ENCODE measurements at places on chromosomes 13 and 19.

DNA sequence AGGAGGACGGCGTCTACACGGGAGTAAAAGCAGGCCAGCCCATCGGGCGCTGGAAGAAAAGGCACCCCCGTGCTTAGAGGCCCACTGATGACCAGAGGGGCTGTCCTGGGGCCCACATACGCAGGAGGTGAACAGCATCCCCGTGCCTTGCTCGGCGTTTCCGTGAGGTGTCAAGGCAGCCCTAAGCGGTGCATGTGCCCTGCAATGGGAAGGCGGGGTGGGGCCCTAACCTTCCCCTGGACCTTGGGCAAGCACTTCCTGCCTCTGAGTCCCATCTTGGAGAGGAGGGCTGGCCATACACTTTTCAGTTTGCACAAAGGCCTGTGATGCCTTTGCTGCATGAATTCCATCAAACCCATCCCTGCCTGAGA lies 47.8 kb upstream of the ATP11A start:
- no peak for DNase-seq

GRCh38 chr13:33017323-33017929 lies 1.2 kb downstream of the KL start:
- DNase-seq, result peak; percentile 92

DNA sequence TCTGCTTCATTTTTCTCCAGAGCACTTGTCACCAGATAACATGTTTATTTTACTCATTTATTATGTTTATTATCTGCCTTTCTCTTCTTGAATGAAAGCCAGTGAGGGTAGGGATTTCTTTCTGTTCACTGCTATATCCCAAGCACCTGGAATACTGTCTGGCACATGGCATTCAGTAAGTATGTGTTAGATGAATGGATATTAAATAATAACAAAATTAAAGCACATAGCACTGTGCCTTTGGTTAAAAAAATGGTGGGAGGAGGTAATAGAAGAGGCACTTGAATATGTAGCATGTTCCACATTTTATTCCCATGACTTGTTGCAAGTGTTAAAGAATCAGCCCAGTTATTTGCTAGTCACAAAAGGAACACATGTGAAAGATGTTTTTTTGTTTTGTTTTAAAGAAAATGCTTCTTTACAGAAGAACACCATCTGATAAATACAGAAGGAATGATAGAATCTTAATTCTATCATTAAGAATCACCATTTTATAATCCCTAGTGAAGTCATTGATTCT lies 151.0 kb downstream of the DLEU7 start:
- DNase-seq, result no peak

GRCh38 chr13:67075239-67075638 lies 154.9 kb downstream of the PCDH9 start:
- DNase-seq, result no peak

DNA sequence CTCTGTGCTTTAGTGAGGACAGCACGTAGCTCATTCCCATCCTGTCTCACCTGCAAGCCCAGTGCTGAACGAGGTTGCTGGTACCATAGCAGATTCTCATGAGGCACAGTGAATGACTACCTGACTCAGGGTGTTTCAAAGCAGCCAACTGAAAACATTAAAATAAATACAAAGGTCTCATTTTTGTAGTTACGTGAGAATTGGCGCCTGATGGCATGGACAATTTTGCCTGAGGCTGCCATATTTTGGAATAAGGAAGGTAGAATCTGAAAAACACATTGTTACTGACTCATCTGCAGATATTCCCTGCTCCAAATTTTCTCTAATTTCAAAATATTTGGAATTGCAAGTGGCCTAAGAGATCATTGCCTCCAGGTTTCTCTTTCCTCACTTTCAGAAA lies 429.7 kb downstream of the FGF14 start:
- no peak for DNase-seq

DNA sequence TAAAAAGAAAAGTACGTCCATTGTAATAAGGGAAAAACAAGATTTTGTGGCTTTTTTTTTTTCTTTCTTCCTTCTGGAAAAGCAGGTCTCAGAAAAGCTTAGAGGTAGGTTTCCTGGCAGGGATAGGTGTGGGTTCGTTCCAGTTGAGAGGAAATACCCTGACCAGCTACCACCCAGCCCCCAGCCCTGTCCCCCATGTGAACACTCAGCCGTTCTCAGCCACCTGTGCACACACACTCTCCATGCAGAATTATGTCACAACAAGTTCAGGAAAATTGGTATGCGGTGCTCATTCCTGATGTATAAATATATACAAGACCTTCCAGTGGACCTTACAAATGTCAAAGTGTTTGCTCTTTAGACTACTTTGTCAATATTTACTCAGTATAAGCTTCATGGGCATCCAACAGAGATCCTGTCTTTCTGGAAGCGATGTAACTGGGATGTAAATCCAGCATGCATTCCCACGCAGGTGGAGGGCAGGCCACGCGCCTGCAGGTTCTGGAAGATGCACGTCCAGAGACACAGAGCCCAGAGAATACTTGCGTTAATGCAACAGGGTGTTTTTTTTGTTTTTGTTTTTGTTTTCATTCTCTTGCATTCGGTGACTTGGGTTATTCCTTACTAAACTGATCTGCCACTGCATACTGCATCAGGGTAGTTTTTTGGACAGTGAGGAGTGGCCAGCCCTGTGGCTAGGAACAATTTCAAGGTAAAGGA lies 68.8 kb downstream of the TSHZ3 start:
- DNase-seq, result no peak

- no peak for DNase-seq
Measured at GRCh38 chr13:49527123-49527522, 31.4 kb downstream of the PHF11 start.

GRCh38 chr19:16385821-16386220 lies 61.2 kb downstream of the KLF2 start:
- DNase-seq, result no peak

GRCh38 chr19:13031917-13032623 lies 36.8 kb downstream of the NFIX start:
- peak; percentile 56 for DNase-seq

GRCh38 chr19:38250821-38251563 lies 5.2 kb downstream of the PPP1R14A start:
- no peak for DNase-seq

GRCh38 chr13:60265566-60265965 lies 101.8 kb upstream of the DIAPH3 start:
- DNase-seq, result no peak

- DNase-seq, result no peak
Measured at GRCh38 chr19:44725684-44726083, 22.8 kb upstream of the BCL3 start.

- peak; percentile 40 for DNase-seq
Measured at GRCh38 chr19:8392017-8392591, 1.9 kb downstream of the RAB11B start.

GRCh38 chr13:111861319-111861718 lies 205.6 kb upstream of the SOX1 start:
- DNase-seq, result no peak

- DNase-seq, result peak; percentile 62
Measured at GRCh38 chr13:23889615-23890607, 711 bp upstream of the MIPEP start.

DNA sequence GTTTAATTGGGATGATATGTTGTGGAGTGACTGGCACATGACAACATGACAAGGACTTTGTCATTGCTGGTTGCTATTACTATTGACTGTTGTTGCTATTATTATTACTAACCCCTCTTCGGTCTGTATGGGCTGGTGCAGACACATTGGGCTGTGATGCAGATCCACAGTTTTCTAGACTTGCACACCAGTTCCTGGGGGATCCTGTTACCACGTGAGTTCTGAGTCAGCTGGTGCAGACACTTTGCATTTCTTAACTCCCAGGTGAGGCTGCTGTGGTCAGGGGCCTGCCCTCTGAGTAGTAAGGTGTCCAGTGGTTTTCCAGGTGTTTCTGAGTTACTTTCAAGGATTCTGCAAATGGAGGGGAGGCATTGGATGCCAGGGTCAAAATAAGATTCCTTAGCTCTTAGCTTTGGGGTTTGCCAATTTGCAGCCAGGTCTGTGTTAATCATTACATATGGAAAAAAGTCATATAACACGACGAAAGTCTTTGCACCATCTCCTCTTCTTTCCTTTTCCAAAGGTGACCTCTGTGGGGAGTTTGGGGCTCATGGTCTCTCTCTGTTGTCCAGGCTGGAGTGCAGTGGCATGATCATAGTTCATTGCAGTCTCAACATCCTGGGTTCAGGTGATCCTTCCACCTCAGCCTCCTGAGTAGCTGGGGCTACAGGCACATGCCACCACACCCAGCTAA lies 19.3 kb downstream of the BICRA start:
- DNase-seq, result peak; percentile 82

- no peak for DNase-seq
Measured at GRCh38 chr19:13864667-13865570, 12.0 kb upstream of the NANOS3 start.

DNA sequence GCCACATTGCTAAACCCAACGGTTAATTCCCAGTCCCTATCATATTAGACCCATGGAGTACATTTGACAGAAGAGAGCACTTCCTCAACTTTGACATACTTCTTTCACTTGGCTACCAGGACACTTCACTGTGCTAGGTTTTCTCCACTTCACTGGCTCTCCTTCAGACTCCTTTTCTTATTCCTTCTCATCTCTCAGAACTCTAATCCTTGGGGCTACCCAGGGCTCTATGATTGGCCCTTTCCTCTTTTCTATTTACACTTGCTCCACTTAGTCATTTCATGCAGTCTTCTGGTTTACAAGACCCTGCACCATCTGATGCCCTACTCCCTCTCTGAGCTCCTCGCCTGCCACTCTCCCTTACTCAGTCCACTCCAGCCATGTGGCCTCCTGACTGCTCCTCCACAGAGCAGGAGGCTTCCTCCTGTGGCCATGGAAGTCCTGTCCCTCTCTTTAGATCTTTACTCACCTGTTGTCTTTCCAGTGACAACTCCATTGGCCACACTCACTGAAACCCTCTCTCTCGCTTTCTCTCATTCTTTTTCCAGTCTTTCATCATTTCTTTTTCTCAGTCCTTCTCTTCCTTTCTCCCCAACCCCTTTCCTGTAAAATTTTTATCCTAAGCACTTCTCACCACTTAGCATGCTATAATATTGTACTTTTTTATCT lies 90.4 kb downstream of the TBC1D4 start:
- DNase-seq, result no peak

DNA sequence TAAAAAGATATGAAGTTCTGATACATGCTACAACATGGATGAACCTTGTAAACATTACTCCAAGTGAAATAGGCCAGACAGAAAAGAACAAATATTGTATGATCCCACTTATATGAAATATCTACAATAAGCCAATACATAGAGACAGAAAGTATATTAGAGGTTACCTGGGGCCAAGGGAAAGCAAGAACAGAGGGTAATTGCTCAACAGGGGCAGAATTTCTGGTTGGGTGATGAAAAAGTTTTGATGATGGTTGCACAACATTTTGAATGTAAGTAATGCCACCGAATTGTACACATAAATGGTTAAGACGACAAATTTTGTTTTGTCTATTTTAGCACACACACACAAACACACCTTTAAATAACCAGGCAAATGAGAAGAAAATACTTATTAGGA lies 268.4 kb downstream of the FOXO1 start:
- no peak for DNase-seq

DNA sequence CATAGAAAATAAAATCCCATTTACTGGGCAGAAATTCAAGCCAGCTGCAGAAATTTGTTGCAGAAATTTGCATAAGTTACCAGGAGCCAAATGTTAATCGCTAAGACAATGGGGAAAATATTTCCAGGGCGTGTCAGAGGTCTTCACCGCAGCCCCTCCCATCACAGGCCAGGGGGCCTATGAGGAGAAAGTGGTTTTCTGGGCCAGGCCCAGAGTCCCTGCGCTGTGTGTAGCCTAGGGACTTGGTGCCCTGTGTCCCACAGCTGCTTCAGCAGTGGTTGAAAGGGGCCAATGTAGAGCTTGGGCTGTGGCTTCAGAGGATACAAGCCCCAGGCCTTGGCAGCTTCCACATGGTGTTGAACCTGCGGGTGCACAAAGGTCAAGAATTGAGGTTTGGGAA lies 278.9 kb upstream of the PCDH9 start:
- no peak for DNase-seq

GRCh38 chr13:73835138-73835721 lies 299.0 kb downstream of the KLF12 start:
- peak; percentile 56 for DNase-seq

GRCh38 chr13:106566641-106567473 lies 1.1 kb downstream of the ARGLU1 start:
- DNase-seq, result peak; percentile 50

GRCh38 chr19:10831987-10832938 lies 3.7 kb downstream of the TMED1 start:
- no peak for DNase-seq

GRCh38 chr13:57632276-57633140 lies 964 bp downstream of the PCDH17 start:
- peak; percentile 9 for DNase-seq

DNA sequence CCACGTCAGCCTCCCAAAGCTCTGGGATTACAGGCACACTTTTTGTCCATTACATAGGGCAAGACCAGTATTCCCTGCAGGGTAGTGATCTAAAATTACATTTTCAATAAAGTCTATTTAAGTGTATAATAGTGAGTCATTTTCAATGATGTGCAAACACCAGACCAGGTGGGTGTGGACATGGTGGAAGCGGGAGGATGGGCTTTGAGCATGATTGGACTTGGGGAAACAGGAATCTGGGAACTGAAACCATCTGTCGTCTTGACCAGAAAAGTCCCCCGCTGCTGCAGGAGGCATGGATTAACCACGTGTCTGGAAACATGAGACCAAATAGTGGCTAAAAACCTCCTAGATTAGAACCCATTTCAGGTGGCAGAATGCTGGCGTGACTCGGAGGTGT lies 4.9 kb downstream of the FXYD3 start:
- DNase-seq, result no peak
